Myometrial cell (primary cell): ENCODE measurements at places on chromosomes 7 and 10. TPM values are rescaled to one million over a fixed set of nuclear protein-coding genes. Genes with fewer than 3 reads are reported as not detected.

The CYP3A7 gene
- total RNA-seq, result not detected in 2 replicates

The ZNF736 gene
- 2.7 and 3.2 TPM in 2 replicates for total RNA-seq

The HIPK2 gene
- 3.5 and 6.2 TPM in 2 replicates for total RNA-seq

The SMIM30 gene
- total RNA-seq, result 99.1 and 100 TPM in 2 replicates

The FRMD4A gene
- 30.6 and 31.0 TPM in 2 replicates for total RNA-seq

The BLNK gene
- not detected in 2 replicates for total RNA-seq

The AMPH gene
- under 0.01 and 0.58 TPM in 2 replicates for total RNA-seq

The RGR gene
- not detected in 2 replicates for total RNA-seq

The PNLIPRP3 gene
- not detected in 2 replicates for total RNA-seq

The SFTPD gene
- not detected in 2 replicates for total RNA-seq

The MPLKIP gene
- total RNA-seq, result 57.2 and 83.9 TPM in 2 replicates

The UNCX gene
- not detected in 2 replicates for total RNA-seq

The PMS2 gene
- 11.5 and 14.5 TPM in 2 replicates for total RNA-seq

The EBF3 gene
- total RNA-seq, result under 0.01 TPM in 1 of 2 replicates, not detected in the other

The CNOT4 gene
- 6.6 and 8.6 TPM in 2 replicates for total RNA-seq

The TMEM178B gene
- under 0.01 TPM in 1 of 2 replicates, not detected in the other for total RNA-seq

The LIPF gene
- not detected in 2 replicates for total RNA-seq

The SH2D4B gene
- total RNA-seq, result not detected in 2 replicates

The HMX2 gene
- not detected in 2 replicates for total RNA-seq

The LIPJ gene
- total RNA-seq, result under 0.01 TPM in 1 of 2 replicates, not detected in the other

The MSMB gene
- total RNA-seq, result not detected in 2 replicates

The HKDC1 gene
- 0.29 and 1.1 TPM in 2 replicates for total RNA-seq

The POLD2 gene
- 118 and 130 TPM in 2 replicates for total RNA-seq

The STK31 gene
- not detected in 2 replicates for total RNA-seq

The COL13A1 gene
- total RNA-seq, result 21.3 and 23.1 TPM in 2 replicates

The PLEKHS1 gene
- not detected in 2 replicates for total RNA-seq

The COA1 gene
- total RNA-seq, result 46.1 and 51.4 TPM in 2 replicates

The UPF2 gene
- total RNA-seq, result 8.6 and 12.6 TPM in 2 replicates

The SOSTDC1 gene
- 0.29 TPM in 1 of 2 replicates, not detected in the other for total RNA-seq

The CCDC201 gene
- not detected in 2 replicates for total RNA-seq

The GIMAP5 gene
- not detected in 2 replicates for total RNA-seq

The POU6F2 gene
- not detected in 2 replicates for total RNA-seq

The ACTL6B gene
- not detected in 2 replicates for total RNA-seq

The KCP gene
- not detected in 2 replicates for total RNA-seq
